MM.1S (cell line): ENCODE measurements at places on chromosomes 11 and 22.
A peak's percentile ranks its signal among the peaks of the same experiment; 100 is the strongest.

- DNase-seq = no peak
Measured at GRCh38 chr22:36079041-36079440, 50.4 kb upstream of the RBFOX2 start.

GRCh38 chr11:65323813-65324212, 9.1 kb downstream of the CDC42EP2 start:
- no peak for DNase-seq

DNA sequence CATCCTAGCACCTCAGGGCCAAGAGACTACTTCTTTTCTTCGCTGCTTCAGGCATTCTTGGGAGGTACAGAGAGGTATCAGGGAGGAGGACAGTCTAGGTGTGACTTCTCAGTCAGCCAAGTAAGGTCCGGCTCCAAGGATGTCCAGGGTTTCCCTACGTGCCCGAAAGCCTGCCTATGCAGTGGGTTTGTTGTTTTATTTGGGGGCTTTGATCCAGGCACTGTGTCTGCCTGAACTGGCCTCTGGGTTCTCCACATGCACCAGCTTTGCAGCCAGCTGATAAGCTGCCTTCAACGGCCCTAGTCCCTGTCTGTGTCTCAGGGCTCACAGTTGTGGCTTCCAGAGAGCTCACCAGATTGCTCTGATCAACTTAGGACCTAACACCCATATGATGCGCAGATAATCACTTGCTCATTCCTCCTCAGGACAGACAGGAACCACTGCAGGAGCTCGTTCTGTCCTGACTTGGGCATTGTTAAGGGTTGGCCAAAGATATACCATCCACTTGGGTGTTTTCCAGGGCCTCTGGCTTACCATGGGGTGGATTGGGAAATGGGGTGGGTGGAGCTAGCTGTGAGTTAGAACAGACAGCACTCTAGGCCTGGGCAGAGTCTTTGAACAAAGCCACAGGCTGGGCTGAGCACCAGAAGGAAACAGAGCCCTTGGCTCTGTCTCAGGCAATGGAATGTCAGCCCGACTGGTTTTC, 45.5 kb upstream of the CRYBB3 start:
- DNase-seq = no peak

- DNase-seq = no peak
Measured at GRCh38 chr22:27895600-27895999, 23.5 kb downstream of the PITPNB start.

DNA sequence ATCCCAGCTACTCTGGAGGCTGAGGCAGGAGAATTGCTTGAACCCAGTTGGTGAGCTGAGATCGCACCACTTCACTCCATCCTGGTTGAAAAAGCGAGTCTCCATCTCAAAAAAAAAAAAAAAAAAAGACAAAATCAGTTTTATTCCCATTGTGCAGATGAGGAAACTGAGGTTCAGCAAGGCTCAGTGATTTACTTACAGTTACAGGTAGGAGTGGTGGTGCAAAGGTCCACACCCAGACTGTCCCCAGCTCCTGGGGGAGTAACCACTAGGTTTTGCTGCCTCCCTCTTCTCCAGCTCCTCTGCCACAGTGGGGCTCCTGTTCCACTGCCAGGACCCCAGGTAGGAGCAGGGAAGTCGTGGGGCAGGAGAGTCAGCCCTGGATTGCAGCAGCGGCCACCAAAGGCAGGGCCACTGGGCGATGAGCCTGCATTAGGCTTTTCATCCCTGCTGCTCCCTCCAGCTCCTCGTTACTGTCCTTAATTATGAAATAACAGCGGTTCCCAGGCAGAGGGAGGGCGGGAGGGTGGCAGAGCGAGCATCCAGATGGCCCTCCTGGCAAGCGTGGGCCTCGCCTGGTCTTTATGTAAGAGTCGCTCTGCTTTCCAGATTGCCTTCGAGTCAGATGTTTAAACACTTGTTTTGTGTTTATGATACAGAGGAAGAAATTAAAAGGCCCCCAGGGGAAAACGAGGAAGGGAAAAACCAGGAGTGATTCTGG, 15.5 kb upstream of the RASD2 start:
- DNase-seq = no peak

GRCh38 chr22:36087784-36088183, 59.2 kb upstream of the RBFOX2 start:
- no peak for DNase-seq

DNA sequence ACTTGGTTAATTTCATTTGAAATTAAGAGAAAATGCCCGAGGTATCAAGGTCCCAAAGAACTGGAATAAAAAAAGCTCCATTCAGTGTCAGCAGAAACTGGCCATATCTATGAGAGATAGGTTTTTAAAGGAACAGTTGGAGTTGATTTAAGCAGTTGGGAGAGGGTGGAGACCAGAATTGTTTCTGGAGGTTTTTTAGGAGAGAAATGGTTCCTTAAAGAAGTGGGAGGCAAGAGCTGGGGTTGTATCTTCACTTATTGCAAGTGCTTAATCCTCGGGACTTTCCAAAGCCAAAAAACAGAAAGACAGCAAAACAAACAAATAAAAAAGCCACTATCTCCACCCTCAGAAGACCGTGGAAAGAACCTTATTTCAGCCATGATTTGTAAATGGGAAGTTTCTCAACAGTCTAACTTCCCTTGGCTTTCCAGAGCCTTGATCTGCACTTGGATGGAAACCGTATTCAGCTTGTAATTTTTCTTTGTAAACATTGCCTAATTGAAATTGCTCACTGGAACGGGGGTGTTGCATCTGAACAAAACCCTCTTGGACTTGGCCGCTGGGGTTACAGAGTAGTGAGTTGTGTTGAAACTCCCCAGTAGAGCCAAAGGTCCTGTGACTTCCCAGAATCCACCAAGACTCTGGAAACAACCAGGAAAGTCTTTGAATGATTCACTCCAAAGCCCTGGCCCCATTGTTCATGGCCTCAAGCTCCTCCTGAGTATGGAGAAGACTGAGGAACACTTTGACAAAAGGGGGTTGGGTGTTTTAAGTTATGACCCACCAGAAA, 115.6 kb downstream of the SLC1A2 start:
- no peak for DNase-seq

- DNase-seq = no peak
Measured at GRCh38 chr11:117278347-117278746, 12.8 kb upstream of the BACE1-AS start.

DNA sequence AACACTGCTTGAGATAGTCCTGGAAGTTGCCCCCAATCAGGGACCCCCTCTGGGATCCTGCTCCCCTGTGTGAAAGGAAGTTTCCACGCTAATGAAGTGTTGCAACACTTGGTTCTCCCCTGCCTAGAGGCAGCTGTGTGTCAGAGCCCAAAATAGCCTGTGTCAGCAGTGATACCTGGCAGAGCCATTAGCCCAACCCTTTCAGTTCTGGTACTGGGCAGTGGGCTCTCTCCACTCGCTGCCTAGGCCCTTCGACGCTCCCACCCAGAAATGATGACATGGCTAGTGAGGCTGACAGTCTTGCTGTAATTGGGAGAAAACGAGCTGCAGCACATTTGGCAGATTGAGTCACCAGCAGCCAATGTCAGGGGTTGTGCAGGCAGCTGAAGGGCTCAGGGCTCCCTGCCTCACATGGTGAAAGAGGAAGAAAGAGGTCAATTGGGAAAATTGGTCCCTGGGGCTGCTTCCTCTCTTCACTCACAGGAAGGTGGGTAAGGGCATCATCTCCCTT, 1.4 kb upstream of the NXF1 start:
- DNase-seq = peak; percentile 61

GRCh38 chr11:1817511-1817910, 17.3 kb upstream of the SYT8 start:
- no peak for DNase-seq

GRCh38 chr22:19120829-19121630, 1.2 kb downstream of the DGCR2 start:
- no peak for DNase-seq

GRCh38 chr11:126124231-126124661, 61.6 kb upstream of the CDON start:
- DNase-seq = no peak

- no peak for DNase-seq
Measured at GRCh38 chr11:29530961-29531360, 485.9 kb downstream of the KCNA4 start.

- DNase-seq = peak; percentile 31
Measured at GRCh38 chr11:60528934-60529333, 13.7 kb downstream of the MS4A13 start.

DNA sequence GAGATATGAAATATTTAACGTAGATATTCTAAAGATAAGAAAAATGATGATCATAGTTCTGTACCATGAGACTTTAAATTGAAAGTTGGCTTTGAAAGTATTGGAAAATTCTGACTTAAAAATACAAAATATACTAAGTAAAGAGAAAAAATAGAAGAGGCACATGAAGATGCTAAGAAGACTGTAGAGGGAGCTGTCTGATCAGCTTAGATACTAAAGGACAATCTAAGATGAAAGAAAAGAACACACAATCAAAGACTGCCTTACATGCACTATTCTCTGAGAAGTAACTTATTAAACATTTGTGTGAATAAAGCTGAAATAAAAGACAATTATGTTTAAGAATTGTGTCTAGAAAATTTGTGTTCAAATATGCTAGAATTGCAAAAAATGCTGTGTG, 55.1 kb downstream of the RBMXL2 start:
- DNase-seq = peak; percentile 14

GRCh38 chr22:40211476-40212054, 33.8 kb downstream of the TNRC6B start:
- no peak for DNase-seq

DNA sequence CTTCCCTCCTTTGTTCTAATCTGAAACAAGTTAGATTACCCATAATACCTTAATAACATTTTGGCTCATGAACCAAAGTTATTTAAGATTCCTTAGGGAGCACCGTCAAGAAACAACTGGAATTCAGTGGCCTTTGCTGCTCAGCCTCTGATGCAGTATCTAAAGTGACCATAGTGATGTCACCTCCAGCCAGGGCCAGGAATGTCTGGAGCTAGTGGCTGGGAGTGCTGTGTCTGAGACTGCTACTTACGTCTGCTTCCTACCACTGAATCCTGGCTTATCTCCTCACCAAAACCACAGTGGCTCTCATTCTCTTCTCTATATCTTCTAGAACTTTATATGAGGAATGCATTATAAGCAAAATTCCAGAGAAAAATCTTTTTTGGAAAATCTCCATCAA, 658.0 kb downstream of the DLG2 start:
- DNase-seq = no peak

- DNase-seq = no peak
Measured at GRCh38 chr11:112809429-112809828, 151.8 kb upstream of the NCAM1 start.

DNA sequence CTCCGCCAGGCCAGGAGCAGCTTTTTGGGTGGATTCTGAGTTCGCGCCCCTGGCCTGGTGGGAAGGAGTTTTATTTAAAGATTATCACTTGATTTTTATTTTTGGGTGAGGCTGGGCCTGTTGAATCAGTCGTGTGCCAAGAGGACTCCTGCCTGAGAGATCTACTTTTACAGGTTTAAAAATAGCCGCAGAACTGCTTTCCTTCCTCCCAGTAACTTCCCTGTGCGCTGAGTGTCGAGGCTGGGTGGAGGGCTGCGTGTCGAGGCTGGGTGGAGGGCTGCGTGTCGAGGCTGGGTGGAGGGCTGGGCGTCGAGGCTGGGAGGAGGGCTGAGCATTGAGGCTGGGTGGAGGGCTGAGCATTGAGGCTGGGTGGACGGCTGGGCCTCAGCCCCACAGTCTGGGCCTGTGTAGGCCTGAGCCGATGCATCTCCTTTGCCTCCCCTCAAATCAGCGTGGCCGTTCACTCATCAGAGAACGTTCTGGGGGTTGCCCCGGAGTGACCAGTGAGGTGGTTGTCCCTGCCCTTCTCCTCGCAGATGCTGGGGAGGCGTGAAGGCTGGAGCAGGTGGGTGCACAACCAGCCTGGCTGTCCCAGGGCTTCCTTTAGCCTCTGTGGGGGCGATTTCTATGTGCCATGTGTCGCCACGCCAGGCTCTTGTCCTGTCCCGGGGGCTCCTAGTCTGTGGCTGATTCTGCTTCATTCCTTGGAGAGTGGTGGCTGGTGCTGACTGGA, 30.1 kb downstream of the GRAMD4 start:
- no peak for DNase-seq

DNA sequence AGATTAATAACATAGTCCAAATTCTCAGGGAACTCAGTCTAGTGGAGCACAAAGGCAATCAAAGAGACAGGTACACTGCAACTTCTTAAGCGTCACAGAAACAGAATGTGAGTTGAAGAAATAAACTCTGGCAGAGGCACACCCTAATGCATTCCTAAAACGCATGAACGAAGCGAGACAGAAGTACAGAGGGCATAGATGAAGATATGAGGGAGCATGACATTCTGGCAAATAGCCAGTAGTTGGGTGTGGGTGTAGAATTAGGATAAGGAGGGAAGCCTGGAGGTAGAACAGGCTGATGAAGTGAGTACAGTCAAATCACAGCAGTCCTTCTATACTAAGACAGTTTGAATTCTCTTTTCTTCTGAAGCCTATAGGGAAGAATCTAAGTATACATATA, 838.7 kb upstream of the API5 start:
- DNase-seq = no peak

DNA sequence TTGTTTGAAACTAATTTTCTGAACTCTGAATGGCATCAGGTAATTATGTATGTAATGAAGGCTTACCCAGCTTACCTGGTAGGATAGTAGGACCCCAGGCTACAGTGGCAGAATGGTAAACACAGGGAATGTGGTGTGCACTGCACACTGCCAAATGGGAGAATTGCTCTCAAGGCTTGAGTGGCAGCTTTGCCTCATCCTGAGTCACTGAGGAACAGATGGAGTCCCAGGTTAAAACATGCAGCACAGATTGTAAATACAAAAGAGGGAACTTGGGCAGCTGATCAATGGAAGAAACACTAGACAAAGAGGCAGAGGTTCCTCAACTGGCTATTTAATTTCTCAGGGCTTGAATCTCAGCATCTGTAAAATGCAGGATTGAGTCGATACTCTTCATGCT, 24.4 kb downstream of the GPR83 start:
- DNase-seq = no peak

- no peak for DNase-seq
Measured at GRCh38 chr11:95222817-95223216, 8.2 kb downstream of the SESN3 start.

- DNase-seq = no peak
Measured at GRCh38 chr11:111170761-111171379, 74.7 kb upstream of the POU2AF2 start.

- DNase-seq = no peak
Measured at GRCh38 chr11:124538019-124538418, 5.4 kb downstream of the OR8B12 start.

DNA sequence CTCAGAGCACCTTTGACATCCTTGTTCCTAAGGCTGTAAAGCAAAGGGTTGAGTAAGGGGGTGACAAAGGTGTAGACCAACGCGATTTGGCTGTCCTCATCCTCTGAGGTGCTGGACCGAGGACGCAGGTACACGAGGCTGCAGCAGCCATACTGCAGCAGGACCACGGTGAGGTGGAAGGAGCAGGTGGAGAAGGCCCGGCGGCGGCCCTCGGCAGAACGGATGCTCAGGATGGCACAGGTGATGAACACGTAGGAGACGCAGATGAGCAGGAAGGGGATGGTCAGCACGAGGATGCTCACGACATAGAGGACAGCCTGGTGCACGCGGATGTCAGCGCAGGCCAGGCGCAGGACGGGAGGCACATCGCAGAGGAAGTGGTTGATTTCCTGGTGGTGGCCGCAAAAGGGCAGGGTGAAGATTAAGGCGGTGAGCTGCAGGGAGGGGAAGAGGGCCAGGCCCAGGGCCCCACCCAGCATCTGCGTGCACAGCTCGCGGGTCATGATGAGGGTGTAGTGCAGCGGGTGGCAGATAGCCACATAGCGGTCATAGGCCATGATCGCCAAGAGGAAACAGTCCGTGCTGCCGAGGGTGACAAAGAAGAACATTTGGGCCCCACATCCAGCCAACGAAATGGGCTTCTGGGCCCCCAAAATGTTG, 632 bp downstream of the OR10Q1 start:
- DNase-seq = no peak

- no peak for DNase-seq
Measured at GRCh38 chr22:50640857-50641647, 13.1 kb upstream of the ARSA start.

- no peak for DNase-seq
Measured at GRCh38 chr11:72179804-72180396, 12.0 kb upstream of the FOLR1 start.
